ENCODE measurements at places on chromosomes 5 and 9.

DNA sequence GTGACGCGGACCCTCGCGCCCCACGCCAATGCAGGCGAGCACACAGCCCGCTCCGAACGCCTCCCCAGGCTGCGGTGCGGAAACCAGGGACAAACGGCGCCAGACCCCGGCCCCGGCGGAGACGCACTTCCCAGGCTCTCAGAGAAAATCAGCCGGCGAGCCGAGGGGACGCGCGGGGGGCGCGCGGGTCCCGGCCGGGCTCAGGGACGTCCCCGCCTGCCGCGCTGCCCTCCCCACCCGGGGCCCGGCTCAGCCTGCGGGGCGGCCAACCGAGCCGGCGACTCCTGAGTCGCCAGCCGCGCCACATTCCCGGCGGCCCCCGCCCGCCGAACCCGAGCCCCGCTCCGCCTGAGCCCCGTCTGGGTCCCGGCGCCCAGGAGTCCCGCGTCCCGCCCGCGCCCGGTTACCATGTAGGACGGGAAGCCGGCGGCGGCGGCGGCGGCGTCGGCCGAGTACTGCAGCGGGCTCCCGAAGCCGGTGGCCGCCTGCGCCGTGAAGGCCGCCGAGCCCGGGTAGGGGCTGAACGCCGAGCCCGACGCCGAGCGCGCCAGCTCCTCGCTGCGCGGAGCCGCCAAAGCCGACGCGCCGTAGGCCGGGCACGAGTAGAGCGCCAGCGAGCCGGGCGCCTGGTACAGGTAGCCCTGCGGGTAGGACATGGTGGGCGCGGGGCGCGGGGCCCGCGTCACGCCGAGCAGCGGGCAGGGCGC is 566 bp downstream of the IRX2 start:
- DNase-seq = peak; percentile 36

DNA sequence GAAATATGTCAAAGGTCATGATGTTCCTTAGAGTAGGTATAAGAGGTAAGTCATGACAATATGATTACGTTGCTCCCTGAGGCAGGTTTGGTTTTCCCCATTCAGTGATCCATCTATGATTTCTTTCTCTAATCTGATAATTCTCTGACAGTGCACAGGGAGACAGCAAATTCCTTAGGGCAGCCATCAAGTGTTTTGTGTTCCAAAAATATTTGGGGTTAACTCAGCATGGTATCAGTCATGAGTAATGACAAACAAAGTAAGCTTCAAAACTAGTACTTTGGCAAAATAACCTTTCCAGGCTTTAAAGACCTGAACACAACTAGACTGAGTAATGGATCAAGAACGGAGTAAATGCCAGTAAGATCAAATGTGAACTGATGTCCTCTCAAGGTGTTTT is 55.3 kb upstream of the SPATA31E1 start:
- no peak for DNase-seq

GRCh38 chr5:142864290-142865260 is 94.4 kb downstream of the ARHGAP26 start:
- DNase-seq = peak; percentile 14

DNA sequence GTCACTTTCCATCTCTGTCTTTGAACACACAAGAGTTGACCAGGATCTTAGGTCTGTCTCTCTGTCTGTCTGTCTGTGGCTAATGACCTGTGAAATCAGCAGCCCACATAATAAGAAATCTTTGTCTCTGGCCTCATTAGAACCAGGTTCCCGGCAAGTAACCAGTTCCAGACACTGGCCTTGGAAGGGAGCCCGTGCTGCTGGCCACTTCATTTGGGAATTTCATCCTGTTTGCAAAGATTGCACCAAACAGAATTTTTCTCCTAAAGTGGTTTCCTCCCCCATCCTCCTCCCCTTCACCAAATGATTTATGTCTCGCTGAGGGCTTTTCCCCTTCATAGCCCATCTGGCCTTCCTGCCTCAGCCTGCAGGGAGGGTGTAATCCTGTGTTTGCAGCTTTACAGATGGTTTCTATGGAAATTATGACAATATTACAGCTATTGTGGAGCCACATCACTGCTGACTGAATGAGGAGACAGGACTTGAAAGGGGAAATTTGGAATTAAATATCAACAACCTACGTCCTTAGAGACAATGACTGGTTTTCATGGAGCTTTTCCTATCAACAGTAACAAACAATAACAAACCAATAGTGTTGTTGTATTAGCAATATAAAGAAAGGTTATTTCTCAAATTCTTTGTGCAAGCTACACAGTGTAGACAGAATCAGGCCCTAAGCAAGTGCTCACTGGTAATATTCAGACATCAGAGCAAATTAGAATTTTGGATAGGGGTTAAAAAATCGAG is 25.7 kb downstream of the DPYSL3 start:
- peak; percentile 92 for DNase-seq

- DNase-seq = no peak
Measured at GRCh38 chr9:22046243-22046885, 37.3 kb upstream of the CDKN2B start.

- no peak for DNase-seq
Measured at GRCh38 chr9:69207503-69207902, 33.4 kb downstream of the TJP2 start.

GRCh38 chr5:155773680-155774079 is 553.3 kb upstream of the SGCD start:
- DNase-seq = no peak

- DNase-seq = no peak
Measured at GRCh38 chr9:132743931-132744479, 73.7 kb downstream of the GTF3C4 start.

- DNase-seq = no peak
Measured at GRCh38 chr5:74627646-74628279, 12.8 kb downstream of the ENC1 start.

All from DMS153 (cell line).